ENCODE measurements at places on chromosomes 2 and 18.

- DNase-seq, result no peak
Measured at GRCh38 chr18:2654169-2654927, 1.2 kb upstream of the SMCHD1 start.

DNA sequence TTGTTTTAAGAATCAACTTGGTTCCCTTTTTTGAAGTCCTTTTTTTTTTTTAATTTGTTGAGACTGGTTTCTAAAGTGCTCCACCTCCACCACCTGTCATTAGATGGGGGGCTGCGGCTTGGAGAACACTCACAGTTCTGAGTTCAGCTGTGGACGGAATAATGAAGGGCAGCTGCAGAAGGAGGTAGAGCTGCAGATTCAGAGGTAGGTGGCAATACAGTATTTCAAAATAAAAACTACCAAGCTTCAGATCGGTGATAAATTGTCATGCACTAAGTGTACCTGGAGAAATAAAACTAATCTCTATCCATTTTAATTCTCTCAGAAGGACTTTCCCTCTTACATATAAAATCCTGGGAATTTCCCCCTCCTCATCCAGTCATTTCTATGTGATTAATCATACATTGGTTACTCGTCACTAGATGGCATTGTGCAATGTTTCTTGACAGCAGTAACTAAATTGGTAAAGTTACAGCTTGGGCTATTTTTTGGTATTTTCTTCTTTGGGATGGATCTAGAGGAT is 81.1 kb upstream of the SLC39A10 start:
- DNase-seq, result peak; percentile 71

DNA sequence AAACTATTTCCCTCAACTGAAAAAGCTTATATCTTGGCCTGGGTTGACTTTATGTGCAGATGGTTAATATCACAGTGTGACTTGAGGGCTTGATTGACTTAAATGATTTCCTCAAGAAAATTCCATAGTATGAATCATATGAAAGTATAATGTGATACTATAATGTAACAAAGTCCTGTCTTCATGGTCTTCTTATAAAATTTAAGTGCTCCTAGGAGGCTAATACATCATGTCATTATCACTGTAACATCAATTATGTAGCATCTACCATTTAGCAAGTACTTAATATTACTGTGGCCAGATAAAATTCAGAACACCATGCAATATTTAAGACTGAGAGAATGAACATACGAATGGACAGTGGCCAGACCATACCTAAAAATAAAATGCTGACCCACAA is 276.1 kb downstream of the RIT2 start:
- no peak for DNase-seq

DNA sequence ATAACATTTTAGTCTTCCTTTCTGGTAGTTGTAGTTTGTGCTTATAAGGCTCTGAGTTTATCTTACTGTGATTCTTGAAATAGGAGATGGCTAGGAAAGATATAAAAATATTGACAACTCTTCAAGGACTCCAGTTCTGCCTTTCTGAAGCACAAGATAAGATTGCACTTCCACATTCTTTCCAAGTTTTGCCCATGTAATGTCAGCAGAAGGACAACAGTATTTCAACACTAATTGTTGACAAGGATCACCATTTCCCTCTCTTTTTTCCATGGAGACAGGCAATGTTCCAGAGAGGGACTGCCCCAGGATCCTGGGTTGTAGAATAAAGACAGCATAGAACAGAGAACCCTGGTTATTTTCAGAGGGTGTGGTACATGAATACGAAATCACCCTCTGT is 279.1 kb upstream of the CNTNAP5 start:
- DNase-seq, result no peak

GRCh38 chr2:136497709-136498108 is 267.6 kb upstream of the THSD7B start:
- no peak for DNase-seq

- DNase-seq, result no peak
Measured at GRCh38 chr2:63735263-63735662, 106.4 kb upstream of the UGP2 start.

GRCh38 chr2:151518802-151519201 is 109.1 kb downstream of the RIF1 start:
- no peak for DNase-seq

GRCh38 chr2:218427741-218428140 is 8.8 kb downstream of the VIL1 start:
- no peak for DNase-seq

Measured in AG08396 (cell line).